ENCODE measurements at places on chromosomes 12 and 14.

- DNase-seq, result no peak
These were observed 68.5 kb downstream of the PPFIBP1 start for GRCh38 chr12:27592548-27592947.

DNA sequence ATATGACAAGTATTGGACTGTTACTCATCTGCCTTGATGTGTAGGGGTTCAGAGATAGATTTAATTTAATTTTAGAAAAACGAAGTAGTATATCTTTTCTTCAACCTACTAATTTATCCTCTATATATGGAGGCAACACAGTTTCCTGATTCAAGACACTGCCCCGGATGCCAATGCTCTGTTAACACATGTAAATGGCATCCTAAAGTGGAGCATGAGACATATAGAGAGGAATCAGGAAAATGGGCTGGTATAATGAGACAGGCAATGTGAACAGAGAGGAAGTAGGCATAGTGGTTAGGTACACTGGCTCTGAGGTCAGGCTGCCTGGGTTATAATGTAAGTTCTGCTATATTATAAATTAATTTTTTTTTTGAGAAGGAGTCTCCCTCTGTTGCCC is 85.6 kb downstream of the OTOGL start:
- no peak for DNase-seq

DNA sequence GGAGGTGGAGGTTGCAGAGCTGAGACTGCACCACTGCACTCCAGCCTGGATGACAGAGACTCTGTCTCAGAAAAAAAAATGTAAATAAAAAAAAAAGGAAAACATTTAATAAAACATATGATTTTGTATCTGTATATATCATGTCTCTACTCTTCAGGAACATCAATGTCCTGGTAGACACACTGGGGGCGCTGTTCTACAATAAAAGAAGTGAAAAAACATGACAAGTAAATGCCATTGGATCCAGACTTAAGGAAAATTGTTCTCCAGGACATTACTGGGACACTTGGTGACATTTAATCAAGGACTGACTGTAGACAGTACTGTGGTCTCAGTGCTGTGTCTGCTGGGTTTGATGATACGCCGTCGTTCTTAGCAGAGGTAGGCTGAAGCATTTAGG is 15.5 kb upstream of the KLC1 start:
- DNase-seq, result no peak

DNA sequence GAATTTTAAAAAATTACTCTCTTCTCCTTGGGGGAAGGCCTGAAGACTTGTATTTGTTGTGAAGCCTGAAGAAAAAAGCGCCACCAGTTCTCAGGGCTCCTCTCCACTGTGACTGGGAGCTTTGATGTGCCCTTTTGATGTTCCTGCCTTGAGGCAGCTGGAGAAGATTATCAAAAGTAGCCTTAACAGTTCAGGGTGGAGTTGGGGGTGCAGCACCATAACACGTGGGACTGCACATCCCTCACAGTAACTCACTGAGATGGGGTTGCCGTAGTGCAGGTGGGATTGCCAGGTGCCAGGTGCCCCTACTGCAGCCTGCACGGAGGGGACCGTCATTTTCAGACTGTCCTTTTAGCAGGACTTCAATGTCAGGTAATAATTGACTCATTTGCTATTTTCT is 474.1 kb downstream of the ETNK1 start:
- DNase-seq, result no peak

GRCh38 chr12:93300611-93301021 is 77.1 kb upstream of the NUDT4 start:
- no peak for DNase-seq

- DNase-seq, result no peak
These were observed 53.3 kb upstream of the GTF2A1 start for GRCh38 chr14:81273961-81274575.

DNA sequence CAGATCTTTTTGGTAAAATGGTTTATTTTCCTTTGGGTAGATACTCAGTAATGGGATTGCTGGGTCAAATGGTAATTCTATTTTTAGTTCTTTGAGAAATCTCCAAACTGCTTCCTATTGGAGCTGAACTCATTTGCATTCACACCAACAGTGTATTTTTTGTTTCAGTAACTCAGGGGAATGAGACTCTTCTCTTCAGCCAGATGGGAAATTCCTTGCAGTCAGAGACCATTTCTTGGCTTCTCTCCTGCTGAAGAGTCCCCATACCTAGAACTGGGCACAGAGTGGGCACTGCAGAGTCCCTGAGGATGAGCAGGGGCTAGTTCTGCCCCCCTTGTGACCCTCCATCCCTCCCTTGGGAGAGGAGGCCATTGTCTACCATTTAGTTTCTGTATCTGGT is 10.8 kb downstream of the SDSL start:
- DNase-seq, result no peak

- DNase-seq, result no peak
These were observed 14.0 kb upstream of the C12orf71 start for GRCh38 chr12:27096420-27096819.
